Stimulated activated CD4-positive, alpha-beta T cell treated with anti-CD3 and anti-CD28 coated beads, Interleukin-2, amount 100 ng/mL, for 48 hours (primary cell): ENCODE measurements at places on chromosomes 2 and 18.

DNA sequence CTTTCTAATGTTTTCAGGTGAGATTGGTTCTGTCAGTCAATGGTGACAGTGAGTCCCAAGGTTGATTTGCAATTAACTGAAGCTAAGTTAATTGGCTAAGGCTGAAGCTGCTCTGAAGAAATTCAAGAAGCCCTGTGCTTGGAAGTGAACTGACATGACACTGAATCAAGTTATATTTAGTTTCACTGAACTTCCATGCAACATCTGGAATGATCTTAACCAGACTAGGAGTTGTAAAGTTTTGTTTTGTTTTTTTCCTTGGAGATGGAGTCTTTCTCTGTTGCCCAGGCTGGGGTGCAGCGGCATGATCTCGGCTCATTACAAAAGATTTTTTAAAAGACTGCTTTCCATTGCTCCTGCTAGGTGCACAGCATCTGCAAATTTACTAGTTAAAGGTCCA, 11.4 kb downstream of the SERPINB5 start:
- DNase-seq = no peak

DNA sequence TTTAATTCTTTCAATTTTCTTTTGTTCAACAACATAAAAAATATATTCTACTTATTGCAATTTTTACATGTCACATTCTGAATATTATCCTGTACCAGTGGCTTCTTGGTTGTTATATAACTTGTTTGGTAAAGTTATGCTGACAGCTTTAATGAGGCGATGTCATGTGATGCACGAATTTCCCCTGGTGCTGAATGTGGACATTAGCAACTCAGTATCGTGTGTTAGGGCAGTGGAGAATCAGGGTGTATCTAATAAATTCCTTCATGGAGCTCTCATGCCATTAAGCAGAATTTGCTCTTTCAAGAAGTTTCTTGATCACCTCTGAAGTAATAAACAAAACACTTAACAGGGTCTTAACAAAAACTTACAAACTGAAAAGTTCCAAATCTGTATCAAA, 99.6 kb upstream of the DNMT3A start:
- no peak for DNase-seq

DNA sequence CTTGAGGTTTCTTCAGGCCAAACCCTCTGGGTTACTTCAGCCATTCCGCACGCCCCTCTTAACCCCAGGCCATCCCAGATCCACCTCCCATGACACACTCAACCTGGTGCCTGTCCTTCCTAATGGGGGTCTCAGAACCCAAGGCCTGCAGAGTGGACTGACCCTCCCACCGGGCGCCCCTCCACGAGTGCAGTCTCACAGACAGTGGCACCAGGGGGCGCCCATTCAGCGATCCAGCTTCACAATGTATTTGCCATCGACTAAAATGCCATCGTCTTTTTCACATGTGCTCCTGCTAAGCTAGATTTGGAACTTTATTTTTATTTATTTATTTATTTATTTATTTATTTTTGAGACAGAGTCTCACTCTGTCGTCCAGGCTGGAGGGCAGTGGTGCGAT, 38.5 kb downstream of the INPP5D start:
- no peak for DNase-seq

GRCh38 chr2:103823847-103824246, 1030.1 kb upstream of the POU3F3 start:
- DNase-seq = no peak

DNA sequence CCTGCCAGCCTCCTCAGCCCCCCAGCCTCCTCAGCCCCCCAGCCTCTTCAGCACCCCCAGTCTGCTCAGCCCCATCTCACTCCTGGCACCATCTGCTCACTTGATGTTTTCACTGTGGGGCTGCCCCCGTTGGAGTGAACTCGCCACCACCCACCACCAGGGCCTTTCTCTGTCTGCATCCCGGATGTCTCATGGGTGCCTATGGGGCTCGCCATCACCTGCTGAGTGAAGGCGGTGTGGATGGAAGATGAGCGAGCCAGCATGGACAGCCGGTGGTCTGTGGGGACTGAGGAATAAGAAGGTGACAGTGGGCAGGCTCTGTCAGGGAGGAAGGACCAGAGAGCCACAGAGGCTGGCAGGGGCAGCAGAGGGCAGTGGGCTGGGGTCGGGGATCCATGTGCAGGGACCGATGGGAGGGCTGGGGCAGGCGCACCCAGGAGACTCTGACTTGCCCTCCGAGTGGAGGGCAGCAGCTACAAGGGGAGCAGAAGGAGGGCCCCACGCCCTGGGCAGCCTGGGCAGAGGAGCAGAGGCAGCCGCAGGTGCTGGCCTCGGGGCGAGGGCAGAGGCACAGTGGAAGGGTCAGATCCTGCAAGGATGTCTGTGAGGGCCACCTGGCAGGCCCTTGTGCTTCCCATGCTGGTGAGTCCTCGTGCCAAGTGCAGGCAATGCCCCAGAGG, 74.7 kb upstream of the ODC1 start:
- no peak for DNase-seq

DNA sequence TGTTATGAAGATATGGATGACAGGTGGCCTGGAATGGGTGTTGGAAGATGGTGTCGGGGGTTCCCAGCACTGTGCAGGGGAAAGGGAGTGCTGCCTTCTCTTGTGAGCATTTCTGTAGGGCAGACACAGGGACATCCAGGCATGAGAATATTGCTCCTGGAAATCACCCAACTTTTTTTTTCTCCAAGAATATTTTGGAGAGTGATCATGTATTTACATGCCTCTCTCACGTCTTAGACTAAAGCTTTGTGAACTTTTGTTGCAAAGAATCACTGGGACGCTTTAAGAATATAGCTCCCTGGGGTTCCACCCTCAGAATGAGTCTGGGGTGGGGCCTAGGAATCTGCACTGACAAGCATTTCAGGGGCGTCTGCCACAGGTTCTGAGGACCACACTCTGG, 68.7 kb downstream of the VWA3B start:
- DNase-seq = no peak
